ENCODE measurements at places on chromosomes 5 and 9.

GRCh38 chr5:154446195-154447088 is 645 bp downstream of the SAP30L start:
- no peak for DNase-seq

DNA sequence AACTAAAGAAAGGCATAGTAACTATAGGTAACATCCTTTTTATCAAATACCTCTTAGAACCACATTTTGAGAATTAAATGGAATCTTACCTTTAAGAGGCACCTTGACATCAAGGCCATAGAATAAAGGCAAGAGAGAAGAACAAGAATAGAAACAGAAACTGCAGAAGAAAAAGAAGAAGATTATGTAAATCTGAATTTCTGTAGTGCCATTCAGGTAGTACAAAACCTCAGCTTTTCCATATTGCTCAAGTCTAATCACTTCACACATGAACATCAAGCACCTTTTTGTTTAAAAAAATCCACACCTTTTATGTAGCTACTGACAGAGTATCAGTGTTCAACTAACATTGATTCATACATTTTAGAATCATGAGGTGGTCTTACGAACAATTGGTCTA is 91.8 kb upstream of the DPYSL3 start:
- no peak for DNase-seq

DNA sequence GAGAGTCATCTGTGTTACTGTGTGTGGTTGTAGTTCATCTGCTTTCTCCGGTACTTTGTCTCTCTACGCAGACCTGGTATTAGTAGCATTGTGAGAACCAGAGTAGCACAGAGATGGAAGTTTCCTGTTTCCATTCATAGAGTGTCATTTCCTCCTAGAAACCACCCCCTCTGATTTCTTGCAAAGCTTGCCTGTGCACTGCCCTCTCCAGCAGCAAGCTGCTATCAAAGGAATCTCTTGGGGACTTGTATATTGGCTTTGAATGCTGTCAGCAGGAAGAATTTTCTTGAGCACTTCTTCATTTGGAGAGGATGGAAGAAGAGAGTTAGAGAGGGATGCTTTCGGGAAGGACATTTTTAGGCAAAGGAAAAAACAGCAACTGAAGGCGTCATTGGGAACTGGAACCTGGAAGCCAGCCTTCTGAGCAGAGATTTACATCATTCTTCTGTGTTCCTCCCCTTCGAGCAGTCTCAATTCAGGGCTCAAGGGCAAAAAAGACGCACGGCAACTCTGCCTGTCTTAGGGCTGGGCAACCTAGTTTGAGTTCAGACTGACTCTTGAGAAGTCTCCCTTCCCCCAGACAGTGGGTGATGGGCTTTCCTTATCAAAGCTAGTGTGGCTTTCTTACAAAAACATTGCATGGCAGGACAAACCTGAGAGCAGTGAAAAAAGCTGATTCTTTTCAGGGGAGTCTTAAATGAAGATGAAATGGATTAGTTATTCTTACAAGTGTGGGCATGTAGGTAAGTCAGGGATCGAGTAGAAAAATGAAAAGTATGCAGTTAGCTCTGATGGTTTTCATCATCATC is 226.3 kb downstream of the AOPEP start:
- no peak for DNase-seq

- no peak for DNase-seq
Measured at GRCh38 chr9:78714576-78714975, 417.7 kb downstream of the PSAT1 start.

DNA sequence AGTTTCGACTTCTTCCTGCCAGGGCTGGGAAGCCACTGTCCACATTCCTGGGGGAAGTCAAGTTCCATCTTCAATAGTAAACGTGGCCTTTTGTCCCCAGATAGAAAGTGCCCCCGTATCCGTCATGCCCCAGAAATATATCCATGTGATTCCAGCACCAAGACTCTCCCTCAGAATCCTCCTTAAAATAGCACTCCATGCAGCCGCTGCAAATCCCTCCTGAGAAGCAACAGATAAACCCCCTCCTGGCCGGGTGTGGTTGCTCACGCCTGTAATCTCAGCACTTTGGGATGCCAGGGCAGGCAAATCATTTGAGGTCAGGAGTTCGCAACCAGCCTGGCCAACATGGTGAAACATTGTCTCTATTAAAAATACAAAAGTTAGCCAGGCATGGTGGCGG is 126.1 kb downstream of the OLFM1 start:
- no peak for DNase-seq

DNA sequence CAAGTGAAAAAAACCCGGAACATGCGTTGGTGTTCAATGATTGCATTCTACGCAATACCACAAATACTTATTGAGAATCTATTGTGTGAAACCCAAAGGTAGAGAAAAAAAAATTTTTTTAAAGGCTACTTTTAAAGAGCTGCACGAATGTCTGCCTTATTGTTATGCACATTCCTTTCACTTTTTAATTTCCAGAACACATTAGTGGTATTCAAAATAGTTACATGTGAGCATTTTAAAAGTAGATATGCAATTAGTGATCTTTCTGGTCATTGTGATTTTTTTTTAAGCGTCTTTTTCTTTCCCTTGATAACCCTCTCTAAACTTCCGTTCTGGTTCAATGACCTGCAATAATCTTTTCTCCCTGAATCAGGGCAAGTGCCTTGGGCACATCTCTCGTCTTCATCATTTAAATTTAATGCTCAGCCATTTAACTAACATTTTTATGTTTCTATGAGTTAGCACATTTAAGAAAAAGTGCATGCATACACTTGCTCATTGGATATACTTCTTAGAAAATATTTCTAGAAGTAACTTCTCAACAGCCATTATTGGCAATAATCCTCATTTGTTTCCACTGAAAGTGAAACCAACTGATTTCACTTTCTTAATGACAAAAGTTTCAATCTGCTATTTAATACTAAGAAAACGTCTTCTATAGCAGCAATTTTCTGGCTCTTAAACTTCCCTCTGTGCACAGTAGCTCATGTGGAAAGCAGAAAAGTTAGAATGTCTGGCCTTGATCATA is 80.3 kb downstream of the CDH6 start:
- DNase-seq = no peak
